ENCODE measurements at places on chromosomes 1 and 21. TPM values are rescaled to one million over a fixed set of nuclear protein-coding genes. Genes with fewer than 3 reads are reported as not detected.

Gene CXADR
- 1.2 TPM for total RNA-seq

Gene OR2T29
- not detected for total RNA-seq

Gene A3GALT2
- total RNA-seq = not detected

Gene GPR37L1
- not detected for total RNA-seq

Gene DPT
- total RNA-seq = 1.8 TPM

Gene KCNJ9
- not detected for total RNA-seq

Measured in smooth muscle cell of trachea (primary cell).